IMR-90 (cell line): ENCODE measurements at places on chromosomes 5 and 9. TPM values are rescaled to one million over a fixed set of nuclear protein-coding genes. Genes with fewer than 3 reads are reported as not detected.

The COL5A1 gene
- 19.2 and 21.1 TPM in 2 replicates for total RNA-seq

The CAMK2A gene
- total RNA-seq, result under 0.01 and 0.18 TPM in 2 replicates

The PCDHGB6 gene
- 2.2 and 2.8 TPM in 2 replicates for total RNA-seq

The BARX1 gene
- not detected in 2 replicates for total RNA-seq

The PRRX2 gene
- total RNA-seq, result 12.7 and 13.1 TPM in 2 replicates

The DMRT2 gene
- not detected in 2 replicates for total RNA-seq

The ADGRD2 gene
- total RNA-seq, result not detected in 2 replicates

The TPRN gene
- total RNA-seq, result 1.7 and 1.8 TPM in 2 replicates

DNA sequence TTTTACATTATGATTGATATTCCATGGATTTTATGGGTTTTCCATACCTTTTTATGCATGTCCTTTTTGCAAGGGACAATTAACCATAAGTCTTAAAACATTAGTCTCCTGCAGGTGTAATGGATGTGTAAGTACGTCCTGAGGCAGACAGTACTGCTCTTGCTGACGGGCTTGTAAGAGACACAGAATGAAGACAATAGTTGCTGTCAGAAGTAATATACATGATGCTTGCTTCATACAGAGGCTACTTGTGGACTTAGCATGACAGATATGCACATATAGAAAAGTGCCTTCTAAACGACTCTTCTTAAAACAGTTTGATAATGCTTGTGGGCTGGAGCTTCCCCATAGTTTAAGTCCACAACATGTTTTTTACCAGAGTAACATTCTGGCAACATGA lies 182.7 kb downstream of the SPATA31D1 start:
- peaks cover 5% of the 10 kb centered on the region; the same call in 1 of the 2 replicates for H3K4me1 ChIP-seq
- no peaks in the 10 kb centered on the region for H3K27me3 ChIP-seq
- no peak overlapping the region for H3K4me3 ChIP-seq
- DNase-seq, result no peak
- no peaks in the 10 kb centered on the region for H3K36me3 ChIP-seq
- no peak overlapping the region for H3K27ac ChIP-seq

DNA sequence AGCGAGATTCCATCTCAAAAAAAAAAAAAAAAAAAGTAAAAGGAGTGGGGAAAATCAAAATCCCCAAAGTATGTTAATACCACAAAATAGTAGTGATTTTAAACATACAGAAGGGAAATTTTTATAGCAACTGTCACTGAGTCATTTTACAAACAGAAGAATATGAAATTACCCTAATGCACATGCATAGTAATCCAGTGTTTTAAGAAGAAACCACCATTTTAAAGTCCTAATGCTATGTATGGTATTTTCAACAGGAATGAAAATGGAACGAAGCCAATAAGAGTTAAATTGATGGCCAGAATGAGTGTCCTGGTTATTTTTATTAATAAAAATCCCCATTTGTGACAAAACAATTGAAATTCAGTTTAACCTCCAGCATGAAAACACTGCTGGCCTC lies 26.7 kb upstream of the NXNL2 start:
- peak; percentile 20 for DNase-seq
- H3K27me3 ChIP-seq, result no peaks in the 10 kb centered on the region
- no peak overlapping the region for H3K4me3 ChIP-seq
- H3K4me1 ChIP-seq, result no peaks in the 10 kb centered on the region

GRCh38 chr5:168940712-168941111 lies 360.2 kb downstream of the SLIT3 start:
- H3K27me3 ChIP-seq, result no peaks in the 10 kb centered on the region; the same call in 1 of the 2 replicates
- DNase-seq, result no peak
- H3K4me1 ChIP-seq, result no peaks in the 10 kb centered on the region
- H3K36me3 ChIP-seq, result no peaks in the 10 kb centered on the region

- no peaks in the 10 kb centered on the region for H3K4me1 ChIP-seq
- DNase-seq, result peak; percentile 66
- no peaks in the 10 kb centered on the region for H3K36me3 ChIP-seq
- H3K27ac ChIP-seq, result no peak overlapping the region
- H3K27me3 ChIP-seq, result peaks cover 15% of the 10 kb centered on the region
These were observed 525.6 kb downstream of the PDE4D start for GRCh38 chr5:59367791-59368394.

GRCh38 chr9:83238871-83239640 lies 176.1 kb upstream of the RASEF start:
- H3K4me3 ChIP-seq, result no peak overlapping the region
- H3K27ac ChIP-seq, result no peak overlapping the region
- no peaks in the 10 kb centered on the region for H3K4me1 ChIP-seq
- H3K36me3 ChIP-seq, result no peaks in the 10 kb centered on the region
- H3K27me3 ChIP-seq, result no peaks in the 10 kb centered on the region
- DNase-seq, result no peak

GRCh38 chr5:34541067-34541466 lies 115.1 kb upstream of the RAI14 start:
- H3K27ac ChIP-seq, result no peak overlapping the region
- no peaks in the 10 kb centered on the region for H3K27me3 ChIP-seq
- H3K4me1 ChIP-seq, result peaks cover 1% of the 10 kb centered on the region
- H3K4me3 ChIP-seq, result no peak overlapping the region
- H3K36me3 ChIP-seq, result no peaks in the 10 kb centered on the region

DNA sequence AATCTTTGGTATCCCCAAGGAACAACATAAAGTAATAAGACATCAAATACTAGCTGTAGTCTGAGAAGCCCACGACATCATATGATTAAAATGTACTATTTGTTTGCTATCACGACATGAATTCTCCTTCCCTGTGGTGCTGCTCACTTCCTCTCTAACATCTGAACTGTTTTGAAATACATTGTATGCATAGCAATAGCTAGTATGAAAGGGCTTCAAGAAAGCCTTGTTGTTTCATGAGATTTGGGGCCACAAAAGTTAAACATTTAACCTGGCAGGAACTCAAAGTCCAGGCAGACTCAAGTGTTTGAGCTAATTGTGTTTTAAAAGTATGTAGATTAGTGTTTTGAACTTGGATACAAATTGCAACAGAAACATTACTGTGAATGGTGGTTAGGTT lies 237.4 kb upstream of the PTGER4 start:
- H3K4me3 ChIP-seq, result no peak overlapping the region
- H3K4me1 ChIP-seq, result peaks cover 3% of the 10 kb centered on the region; the same call in 1 of the 2 replicates
- H3K27me3 ChIP-seq, result no peaks in the 10 kb centered on the region
- no peaks in the 10 kb centered on the region for H3K36me3 ChIP-seq
- peak; percentile 83 for DNase-seq
- H3K27ac ChIP-seq, result no peak overlapping the region

DNA sequence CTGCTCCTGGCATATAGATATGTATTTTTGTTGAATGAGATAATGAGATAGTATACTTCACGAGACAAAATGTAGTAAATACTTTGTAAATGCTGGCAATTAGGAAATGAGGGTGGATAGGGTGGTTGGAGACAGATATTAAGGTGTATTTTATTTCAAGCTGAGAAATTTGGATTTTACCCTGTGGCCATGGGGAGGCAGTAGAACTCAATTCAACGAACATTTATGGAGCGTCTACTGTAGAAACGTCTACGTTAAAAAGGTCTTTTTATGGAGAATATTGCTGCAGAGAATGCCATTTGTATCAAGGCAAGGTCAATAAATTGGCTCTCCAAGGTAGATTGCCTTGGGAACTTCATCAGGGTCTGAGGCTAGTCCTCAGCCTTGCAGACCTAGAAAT lies 21.5 kb upstream of the RALGPS1 start:
- H3K27me3 ChIP-seq, result no peaks in the 10 kb centered on the region
- H3K4me1 ChIP-seq, result no peaks in the 10 kb centered on the region
- DNase-seq, result no peak
- H3K36me3 ChIP-seq, result no peaks in the 10 kb centered on the region
- H3K4me3 ChIP-seq, result no peak overlapping the region

GRCh38 chr5:138605254-138605972 lies 30.2 kb upstream of the HSPA9 start:
- peaks cover 25% of the 10 kb centered on the region for H3K27me3 ChIP-seq
- no peak overlapping the region for H3K27ac ChIP-seq
- peaks cover 2% of the 10 kb centered on the region; the same call in 1 of the 2 replicates for H3K4me1 ChIP-seq
- DNase-seq, result no peak
- no peaks in the 10 kb centered on the region for H3K36me3 ChIP-seq

GRCh38 chr5:17103461-17103860 lies 114.0 kb upstream of the BASP1 start:
- H3K27ac ChIP-seq, result no peak overlapping the region
- DNase-seq, result no peak
- H3K36me3 ChIP-seq, result no peaks in the 10 kb centered on the region

GRCh38 chr5:98258939-98259338 lies 514.5 kb upstream of the RGMB start:
- H3K36me3 ChIP-seq, result no peaks in the 10 kb centered on the region
- H3K27me3 ChIP-seq, result no peaks in the 10 kb centered on the region
- H3K4me1 ChIP-seq, result no peaks in the 10 kb centered on the region
- no peak overlapping the region for H3K27ac ChIP-seq
- no peak for DNase-seq

DNA sequence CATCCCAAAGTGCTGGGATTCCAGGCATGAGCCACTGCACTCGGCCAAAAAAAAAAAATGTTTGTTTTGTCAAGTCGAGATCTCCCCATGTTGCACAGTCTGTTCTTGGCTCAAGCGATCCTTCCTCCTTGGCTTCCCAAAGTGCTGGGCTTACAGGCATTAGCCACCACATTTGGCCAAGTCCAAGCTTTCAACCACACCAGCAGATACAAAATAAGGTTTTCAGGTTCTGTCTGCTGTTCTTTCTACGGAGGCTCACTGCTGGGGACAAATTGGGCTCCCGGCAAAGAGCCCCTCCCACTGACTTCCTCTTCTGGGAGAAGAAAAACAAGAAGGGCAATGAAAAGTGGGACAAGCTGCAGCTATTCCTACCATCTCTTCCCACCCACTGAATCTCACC lies 37.6 kb upstream of the GGTA1 start:
- peaks cover 26% of the 10 kb centered on the region for H3K27me3 ChIP-seq
- DNase-seq, result no peak
- no peak overlapping the region for H3K4me3 ChIP-seq
- no peaks in the 10 kb centered on the region for H3K36me3 ChIP-seq

GRCh38 chr9:20379804-20380225 lies 242.5 kb downstream of the MLLT3 start:
- no peaks in the 10 kb centered on the region for H3K36me3 ChIP-seq
- H3K27ac ChIP-seq, result no peak overlapping the region
- DNase-seq, result no peak
- H3K4me3 ChIP-seq, result no peak overlapping the region
- H3K4me1 ChIP-seq, result peaks cover 7% of the 10 kb centered on the region
- no peaks in the 10 kb centered on the region for H3K27me3 ChIP-seq

- H3K27me3 ChIP-seq, result no peaks in the 10 kb centered on the region
- H3K4me3 ChIP-seq, result no peak overlapping the region
- H3K27ac ChIP-seq, result peak overlapping the region; percentile 22; the same call in 1 of the 2 replicates
These were observed 34.6 kb downstream of the OXCT1 start for GRCh38 chr5:41835645-41836044.

- no peak overlapping the region for H3K4me3 ChIP-seq
- no peak overlapping the region for H3K27ac ChIP-seq
- DNase-seq, result no peak
- no peaks in the 10 kb centered on the region for H3K4me1 ChIP-seq
These were observed 45.0 kb upstream of the SV2C start for GRCh38 chr5:76038212-76038611.

GRCh38 chr9:6833518-6834192 lies 75.9 kb downstream of the KDM4C start:
- H3K27me3 ChIP-seq, result no peaks in the 10 kb centered on the region
- H3K27ac ChIP-seq, result no peak overlapping the region
- peaks cover 6% of the 10 kb centered on the region; the same call in 1 of the 2 replicates for H3K36me3 ChIP-seq
- no peak overlapping the region for H3K4me3 ChIP-seq

DNA sequence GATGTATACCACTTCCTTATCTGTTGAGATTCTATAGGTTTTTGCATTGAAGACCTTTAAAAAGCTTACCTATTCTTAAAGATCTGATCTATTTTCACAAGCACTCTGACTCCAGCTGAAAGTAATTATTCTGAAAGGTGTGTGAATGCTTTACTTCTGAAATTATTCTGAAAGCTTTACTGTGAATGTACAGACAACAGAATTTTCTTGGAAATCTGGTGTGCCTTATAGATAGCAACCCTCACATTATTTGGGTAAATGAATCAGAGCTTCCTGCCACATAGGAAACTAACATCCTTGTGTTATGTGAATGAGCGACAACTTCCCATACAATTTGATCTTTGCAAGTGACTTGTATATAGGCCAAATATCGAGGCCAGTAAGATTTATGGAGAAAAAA lies 6.5 kb downstream of the CDO1 start:
- H3K36me3 ChIP-seq, result no peaks in the 10 kb centered on the region
- H3K4me3 ChIP-seq, result no peak overlapping the region
- H3K4me1 ChIP-seq, result no peaks in the 10 kb centered on the region
- no peak for DNase-seq
- H3K27ac ChIP-seq, result no peak overlapping the region

- no peak overlapping the region for H3K4me3 ChIP-seq
- no peaks in the 10 kb centered on the region for H3K36me3 ChIP-seq
- H3K27ac ChIP-seq, result no peak overlapping the region
- H3K4me1 ChIP-seq, result no peaks in the 10 kb centered on the region
These were observed 329.0 kb upstream of the PANK3 start for GRCh38 chr5:168908207-168908606.

GRCh38 chr5:65803699-65804391 lies 81.8 kb downstream of the NLN start:
- H3K36me3 ChIP-seq, result no peaks in the 10 kb centered on the region
- H3K27ac ChIP-seq, result no peak overlapping the region
- no peaks in the 10 kb centered on the region for H3K27me3 ChIP-seq
- peak; percentile 72 for DNase-seq
